ENCODE measurements at places on chromosomes 1 and 21.

- no peak for DNase-seq
These were observed 120.0 kb downstream of the NGF start for GRCh38 chr1:115218034-115218405.

DNA sequence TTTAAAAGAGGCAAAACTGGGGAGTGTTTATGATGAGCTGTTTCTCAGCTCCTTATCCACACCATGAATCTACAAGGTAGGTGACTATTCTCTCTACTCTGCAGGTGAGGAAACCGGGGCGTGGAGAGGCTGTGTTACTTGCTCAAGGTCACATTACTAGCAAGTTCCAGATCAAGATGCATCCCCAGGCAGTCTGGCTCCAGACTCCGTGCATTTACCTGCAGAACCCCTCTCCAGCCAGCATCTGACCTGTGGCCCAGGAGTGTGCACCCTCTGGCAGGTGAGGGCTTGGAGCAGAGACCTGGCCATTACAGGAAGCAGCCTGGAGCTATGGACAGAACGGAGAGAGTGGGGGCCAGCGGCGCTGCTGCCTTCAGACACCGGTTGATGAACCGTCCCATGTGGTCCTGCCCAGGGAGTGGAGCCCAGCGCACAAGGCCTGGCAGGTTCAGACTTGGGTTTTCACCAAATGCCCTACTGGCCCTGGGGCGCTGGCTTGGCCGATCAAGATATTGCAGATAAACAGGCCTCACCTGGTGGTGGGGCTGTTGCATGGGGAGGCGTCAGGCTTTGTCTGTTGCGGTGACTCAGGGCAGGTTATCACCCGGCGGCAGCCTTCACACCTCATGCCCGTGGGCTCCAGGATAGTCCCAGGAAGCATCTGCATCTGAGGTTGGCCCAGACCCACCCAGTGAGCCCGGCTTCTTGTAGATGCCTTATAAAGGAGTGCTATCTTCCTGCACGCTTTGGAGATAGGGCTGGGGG, 29.2 kb upstream of the WNT4 start:
- DNase-seq = no peak

DNA sequence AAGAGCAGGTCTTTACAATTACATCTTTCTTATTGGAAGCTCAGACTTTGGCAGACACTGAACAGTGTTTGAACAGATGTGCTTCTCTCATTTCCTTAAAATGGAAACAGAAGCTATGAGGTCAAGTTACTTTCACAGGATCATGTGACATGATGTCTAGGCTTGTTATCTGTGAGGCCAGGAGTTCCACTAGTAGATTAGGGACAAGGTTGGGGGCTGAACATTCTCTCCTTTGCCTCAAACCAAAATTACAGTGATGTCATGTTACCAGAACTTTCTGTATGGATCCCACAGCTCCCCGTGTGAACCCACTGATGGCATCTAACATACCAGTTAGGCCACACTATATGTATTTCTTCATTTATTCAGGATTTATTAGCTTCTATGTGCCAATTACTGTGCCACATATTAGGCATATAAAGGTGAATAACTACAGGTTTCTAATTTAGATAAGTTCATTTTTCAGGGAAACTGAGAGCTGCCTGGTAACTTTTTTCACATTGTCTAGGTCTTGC, 6.0 kb downstream of the DYNLT5 start:
- no peak for DNase-seq

DNA sequence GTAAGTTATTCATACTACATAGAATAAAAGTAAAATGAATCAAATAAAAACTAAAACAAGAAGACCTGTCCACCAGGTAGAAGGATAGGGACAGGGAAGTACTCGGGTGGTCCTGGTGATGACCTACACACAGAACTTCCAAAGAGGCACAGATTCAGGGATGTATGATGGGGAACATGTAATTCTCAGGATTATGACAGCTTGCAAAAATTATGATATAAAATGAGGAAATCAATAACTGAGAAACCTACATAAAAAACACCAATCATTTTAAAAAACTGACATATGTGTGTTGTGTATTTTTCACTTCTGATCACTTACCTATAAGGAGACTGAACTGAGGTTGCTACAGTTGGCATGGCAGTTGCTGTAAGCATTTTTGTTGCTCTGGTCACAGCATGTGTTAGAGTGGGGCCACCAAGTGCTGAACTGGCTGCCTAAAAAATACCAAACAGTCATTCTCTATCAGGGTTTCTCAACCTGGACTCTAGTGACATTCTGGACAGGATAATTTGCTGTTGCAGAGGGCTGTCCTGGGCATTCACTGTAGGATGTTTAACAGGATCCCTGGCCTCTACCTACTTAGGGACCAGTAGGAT, 73.8 kb downstream of the USP24 start:
- no peak for DNase-seq

- DNase-seq = no peak
These were observed 18.8 kb downstream of the C1orf52 start for GRCh38 chr1:85240643-85241042.

DNA sequence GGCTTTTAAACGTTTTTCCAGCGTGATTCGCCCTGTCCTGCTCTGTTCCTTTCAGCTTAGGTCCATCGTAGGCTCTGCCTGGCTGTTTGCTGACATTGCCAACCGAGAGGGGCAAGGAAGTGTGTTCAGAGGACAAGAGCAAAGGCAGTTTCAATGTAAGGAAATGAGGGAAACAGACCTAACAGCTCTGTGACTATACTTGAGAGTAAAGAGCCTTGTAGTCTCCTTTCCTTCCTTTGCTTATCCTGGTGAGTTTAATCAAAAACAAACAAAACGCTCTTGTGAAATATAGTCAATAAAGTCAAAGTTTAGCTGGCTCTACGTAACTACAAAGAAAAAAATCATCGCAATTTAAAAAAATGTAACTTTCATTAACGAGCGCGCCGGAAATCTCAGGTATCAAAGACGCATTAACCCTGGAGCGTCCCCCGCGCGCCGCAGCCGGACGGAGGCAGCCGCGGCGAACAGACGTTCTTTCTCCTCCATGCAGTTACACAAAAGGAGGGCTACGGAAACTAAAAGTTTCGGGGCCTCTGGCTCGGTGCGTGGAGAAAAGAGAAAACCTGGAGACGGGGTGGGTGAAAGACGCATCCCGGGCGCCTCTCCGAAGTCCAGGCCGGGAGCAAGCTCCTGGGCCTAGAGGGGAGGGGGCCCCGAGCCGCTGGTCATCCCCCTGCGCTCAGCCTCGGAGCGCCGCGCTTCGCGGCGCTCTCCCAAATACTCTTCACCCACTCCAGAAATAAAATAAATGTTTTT, 617 bp upstream of the ADGRL2 start:
- peak; percentile 75 for DNase-seq

DNA sequence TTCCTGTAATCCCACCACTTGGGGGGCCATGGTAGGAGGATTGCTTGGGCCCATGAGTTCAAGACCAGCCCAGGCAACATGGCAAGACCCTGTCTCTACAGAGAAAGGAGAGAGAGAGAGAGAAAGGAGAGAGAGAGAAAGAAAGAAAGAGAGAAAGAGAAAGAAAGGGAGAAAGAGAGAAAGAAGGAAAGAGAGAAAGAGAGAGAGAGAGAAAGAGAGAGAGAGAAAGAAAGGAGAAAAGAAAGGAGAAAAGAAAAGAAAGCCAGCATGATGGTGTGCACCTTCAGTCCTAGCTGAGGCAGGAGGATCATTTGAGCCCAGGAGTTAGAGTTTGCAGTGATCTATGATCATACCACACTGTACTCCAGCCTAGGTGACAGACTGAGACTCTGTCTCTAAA, 82.8 kb downstream of the DISP3 start:
- DNase-seq = no peak

DNA sequence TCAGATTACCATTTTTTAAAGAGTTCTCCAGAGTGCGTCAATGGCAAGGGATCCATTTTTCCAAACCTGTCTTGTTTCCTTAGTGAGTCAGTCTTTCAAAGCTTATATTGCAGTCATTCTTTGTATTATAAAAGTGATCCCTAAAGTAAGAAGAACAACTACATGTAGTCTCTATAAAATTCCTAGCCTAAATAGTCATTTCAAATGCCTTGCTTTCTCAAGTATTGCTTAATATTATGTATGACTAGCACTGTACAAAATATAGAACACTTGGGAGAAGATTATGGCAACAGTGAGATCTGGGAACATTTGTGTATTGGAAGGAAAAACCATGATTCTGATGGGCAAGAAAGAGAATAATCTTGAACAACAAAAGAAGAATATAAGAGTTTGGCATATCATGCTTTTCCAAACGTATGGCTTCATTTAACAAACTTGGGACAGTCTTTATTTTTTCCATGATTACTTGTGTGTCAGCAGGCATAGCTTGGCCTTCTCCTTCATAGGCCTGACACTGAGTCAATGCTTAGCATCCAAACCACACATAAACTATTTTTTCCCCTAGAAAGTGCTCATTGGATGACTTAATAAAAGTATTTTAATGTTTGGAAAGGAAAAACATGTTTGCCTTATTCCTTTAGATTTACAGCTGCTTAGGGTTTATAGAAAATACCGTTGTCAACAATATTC, 547.4 kb downstream of the LTN1 start:
- peak; percentile 79 for DNase-seq

- DNase-seq = no peak
These were observed 566 bp upstream of the PAQR7 start for GRCh38 chr1:25875856-25876692.

DNA sequence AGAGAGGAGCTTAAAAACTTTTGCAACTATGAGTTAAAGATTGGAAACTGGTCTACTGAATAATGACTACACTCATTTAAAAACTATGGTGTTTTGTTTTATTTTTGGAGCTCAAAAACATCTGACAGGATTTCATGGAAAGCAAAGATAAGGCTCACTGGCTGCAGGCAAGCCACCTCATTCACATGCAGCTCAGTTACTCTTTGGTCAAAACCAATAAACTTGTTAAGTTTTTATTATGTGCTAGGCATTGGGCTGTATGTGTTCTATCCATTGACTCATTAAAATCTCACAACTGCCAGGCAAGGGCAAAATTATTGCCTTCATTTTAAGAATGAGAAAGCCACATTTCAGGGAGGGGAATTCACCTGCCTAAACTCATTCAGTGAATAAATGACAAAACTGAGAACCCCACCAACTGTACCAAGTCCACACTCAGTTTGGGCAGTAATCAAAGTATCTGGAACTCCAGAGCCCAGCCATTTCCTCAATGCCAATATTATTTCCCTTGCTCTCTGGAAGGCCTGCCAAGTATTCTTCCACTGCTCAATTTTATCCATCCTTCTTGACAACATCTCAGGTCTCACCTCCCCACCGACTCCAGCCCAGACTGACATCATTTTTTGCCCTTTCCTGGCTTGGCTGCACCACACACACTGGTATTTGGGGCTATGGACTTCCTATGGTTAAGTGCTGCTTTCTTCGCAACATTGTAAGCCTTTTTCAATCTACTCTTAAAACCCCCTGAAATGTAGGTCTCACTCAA, 401.1 kb upstream of the NFIA start:
- DNase-seq = no peak

- no peak for DNase-seq
These were observed 19.5 kb downstream of the RNF115 start for GRCh38 chr1:145804235-145805045.

DNA sequence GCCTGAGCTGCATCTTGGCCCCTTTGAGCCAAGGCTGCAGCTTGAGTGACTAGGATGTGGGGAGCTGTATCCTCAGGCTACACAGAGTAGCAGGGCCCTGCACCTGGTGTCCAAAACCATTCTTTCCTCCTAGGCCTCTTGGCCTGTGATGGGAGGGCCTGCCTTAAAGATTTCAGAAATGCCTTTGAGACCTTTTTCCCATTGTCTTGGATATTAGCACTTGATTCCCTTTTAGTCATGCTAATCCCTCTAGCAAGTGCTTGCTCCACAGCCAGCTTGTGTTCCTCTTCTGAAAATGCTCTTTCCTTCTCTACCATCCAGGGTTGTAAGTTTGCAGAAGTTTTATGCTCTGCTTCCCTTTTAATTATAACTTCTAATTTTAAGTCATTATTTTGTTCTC, 21.7 kb upstream of the KIRREL1 start:
- no peak for DNase-seq

- DNase-seq = no peak
These were observed 916 bp downstream of the F3 start for GRCh38 chr1:94540440-94541245.

GRCh38 chr1:201886103-201886885, 2.4 kb upstream of the SHISA4 start:
- DNase-seq = no peak

GRCh38 chr1:147586414-147586813, 45.1 kb downstream of the BCL9 start:
- no peak for DNase-seq

DNA sequence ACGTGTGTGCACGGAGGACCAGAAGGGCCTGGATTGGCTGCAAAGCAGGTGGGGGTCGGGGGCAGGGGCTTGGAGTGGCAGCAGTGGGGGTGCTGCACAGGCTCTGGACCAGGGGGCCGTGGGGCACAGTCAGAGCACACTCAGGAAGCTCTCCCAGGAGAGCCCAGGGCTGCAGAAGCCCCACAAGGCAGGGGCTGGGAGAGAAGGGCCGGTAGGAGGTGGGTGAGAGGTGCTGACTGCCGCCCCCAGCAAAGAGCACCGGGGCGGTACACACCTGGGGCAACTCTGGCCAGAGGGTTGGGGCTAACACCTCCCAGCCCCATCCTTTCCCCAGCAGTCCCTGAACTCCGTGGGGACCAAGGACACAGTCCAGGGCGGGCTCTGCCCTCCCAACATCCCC, 13.9 kb downstream of the CHD5 start:
- DNase-seq = no peak

DNA sequence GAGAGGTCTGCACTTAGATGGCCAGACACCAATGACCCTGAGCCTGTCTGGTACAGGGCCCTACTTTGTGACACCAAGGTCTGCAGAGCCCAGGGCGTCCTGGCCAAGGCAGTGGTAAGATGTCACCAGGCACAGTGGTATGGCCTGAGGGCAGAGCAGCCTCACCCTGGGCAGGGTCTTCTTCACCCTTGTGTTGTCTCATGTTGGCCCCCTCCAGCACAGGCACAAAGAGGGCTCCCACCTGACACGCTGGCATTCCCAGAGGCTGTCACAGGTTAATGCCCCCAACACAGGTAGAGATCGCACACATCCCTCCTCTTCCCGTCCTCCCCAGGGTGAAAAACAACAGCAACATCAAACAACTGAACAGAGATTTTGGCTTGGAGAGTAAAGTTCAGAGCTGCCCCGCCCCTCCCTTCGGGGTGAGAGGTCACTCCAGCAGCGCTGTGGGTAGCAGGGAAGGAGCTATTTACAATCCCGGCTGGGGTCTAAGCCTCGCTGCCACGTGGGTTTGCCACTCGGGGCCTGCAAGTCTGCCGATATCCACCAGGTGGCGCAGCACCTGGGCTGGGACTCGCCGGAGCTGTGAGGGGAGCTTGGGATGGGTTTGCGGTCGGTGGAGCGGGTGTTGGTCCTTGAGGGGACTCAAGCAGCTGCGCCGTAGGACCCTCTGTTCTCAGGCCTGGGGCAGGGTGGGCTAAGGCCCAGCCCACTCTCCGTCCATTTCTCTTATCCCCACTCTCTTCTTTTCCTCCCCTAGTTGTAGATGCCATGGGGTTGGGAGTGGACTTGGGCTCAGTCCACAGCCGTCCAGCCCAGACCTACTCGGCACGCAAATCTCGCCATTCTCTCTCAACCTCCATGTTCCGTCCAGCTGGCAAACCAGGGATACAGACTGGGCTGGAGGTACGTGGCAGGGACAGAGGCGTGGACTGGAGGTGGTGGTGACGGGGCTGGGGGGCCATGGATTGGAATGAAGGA, 12.7 kb downstream of the EFNA3 start:
- DNase-seq = peak; percentile 39

GRCh38 chr1:64624218-64624713, 120.6 kb upstream of the RAVER2 start:
- peak; percentile 64 for DNase-seq
